HFFc6 (cell line): ENCODE measurements at places on chromosomes 4 and X. TPM values are rescaled to one million over a fixed set of nuclear protein-coding genes. Genes with fewer than 3 reads are reported as not detected.

Gene DUSP9
- total RNA-seq, result not detected in 3 replicates

Gene BTC
- not detected in 2 replicates for total RNA-seq

Gene CRLF2
- total RNA-seq, result not detected in 2 replicates

Gene DCAF8L2
- not detected in 3 replicates for total RNA-seq

Gene CXorf51B
- not detected in 3 replicates for total RNA-seq

DNA sequence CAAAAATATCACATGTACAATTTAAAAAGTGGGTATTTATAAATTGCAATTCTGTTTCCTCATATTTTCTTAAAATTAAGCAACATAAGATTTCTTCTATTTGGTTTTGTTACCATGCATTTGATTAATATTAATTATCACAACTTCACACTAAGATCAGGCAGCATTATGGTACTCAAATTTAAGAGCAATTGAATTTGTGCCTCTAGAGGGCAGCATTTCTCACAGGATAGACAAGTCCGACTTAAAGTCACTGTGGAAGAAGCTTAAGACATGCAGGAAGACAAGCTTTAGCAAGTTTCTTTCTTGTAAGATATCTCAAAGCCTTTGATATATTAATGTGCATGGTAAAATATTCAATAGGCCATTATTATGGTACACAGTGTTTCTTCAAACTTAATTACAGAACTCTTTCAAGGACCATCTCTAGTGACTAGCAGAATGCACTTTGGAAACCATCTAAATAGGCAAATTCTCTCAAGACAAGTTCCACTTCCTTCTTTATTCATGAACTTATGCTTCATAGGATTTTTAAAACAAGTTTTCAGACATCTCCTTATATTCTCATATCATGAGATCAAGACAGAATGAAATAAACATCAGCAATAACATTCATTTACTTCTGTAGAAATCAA, 35.0 kb downstream of the FBXW7 start:
- H3K4me3 ChIP-seq, result no peak overlapping the region
- H3K27ac ChIP-seq, result no peak overlapping the region
- H3K4me1 ChIP-seq, result peaks cover 29% of the 10 kb centered on the region

GRCh38 chrX:17861489-17862011, 452 bp upstream of the RAI2 start:
- H3K27ac ChIP-seq, result no peak overlapping the region
- no peak overlapping the region for H3K4me3 ChIP-seq
- H3K27me3 ChIP-seq, result peaks cover 2% of the 10 kb centered on the region
- H3K4me1 ChIP-seq, result no peaks in the 10 kb centered on the region

DNA sequence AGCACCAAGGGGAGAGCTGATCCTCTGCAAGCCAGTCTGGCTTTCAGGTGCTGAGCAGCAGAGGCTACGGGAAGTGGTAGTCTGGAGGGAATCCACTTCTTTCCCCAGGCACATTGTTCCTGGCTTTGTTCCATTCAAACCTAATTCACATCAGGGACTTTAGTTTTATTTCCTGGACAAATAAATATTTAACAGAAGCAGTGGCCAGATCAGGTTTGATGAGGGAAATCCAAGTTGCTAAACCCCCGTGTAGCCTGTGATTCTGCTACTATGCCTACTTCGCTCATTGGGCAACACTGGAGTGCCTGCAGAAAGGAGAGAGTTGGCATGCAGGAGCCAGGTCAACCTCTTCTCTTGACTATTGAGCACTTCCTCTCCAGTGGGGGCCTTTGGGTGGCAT, 13.8 kb upstream of the STBD1 start:
- DNase-seq, result no peak
- H3K36me3 ChIP-seq, result peaks cover 9% of the 10 kb centered on the region
- no peak overlapping the region for H3K4me3 ChIP-seq
- H3K27me3 ChIP-seq, result peaks cover 31% of the 10 kb centered on the region

DNA sequence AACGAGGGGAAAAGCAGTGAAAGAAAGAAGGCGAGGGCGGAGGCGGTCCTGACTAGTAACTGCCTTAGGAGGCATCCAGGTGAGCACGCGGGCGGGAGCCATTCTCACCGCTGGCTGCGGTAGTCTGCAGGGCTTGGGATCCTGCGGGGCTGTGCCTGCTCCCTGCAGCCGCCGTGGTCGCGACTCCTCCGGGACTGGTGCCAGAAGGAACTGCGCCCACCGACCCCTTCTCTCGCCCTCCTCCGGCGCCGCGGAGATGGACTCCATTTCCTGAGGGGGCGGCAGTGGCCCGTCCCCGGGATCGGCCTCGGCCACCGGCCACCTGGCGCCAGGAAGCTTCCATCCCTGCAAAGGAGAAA, 543 bp downstream of the NFXL1 start:
- DNase-seq, result no peak
- H3K27me3 ChIP-seq, result peaks cover 5% of the 10 kb centered on the region
- peaks cover 35% of the 10 kb centered on the region for H3K4me1 ChIP-seq
- H3K27ac ChIP-seq, result peak overlapping the region; percentile 89

DNA sequence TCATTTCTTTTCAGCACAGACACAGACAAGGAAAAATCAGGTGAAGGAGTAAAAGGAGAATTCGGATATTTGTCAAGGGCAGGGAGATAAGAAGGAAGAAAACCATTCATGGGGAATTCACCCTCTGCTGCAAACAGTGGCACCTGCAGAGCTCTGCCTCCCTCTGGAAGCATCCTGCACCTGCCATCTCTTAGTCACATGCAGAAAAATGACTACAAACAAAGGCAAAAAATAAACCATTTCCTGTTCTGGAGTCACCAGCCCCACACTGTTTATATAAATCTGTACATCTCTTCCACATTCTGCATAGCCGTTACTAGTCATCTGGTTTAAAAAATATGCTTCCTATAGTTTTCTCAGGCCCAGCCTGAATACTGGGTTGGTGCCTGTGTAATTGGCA, 205.3 kb downstream of the ARAP2 start:
- H3K27ac ChIP-seq, result no peak overlapping the region
- H3K27me3 ChIP-seq, result no peaks in the 10 kb centered on the region
- H3K36me3 ChIP-seq, result no peaks in the 10 kb centered on the region
- H3K4me3 ChIP-seq, result no peak overlapping the region
- H3K4me1 ChIP-seq, result no peaks in the 10 kb centered on the region
- DNase-seq, result no peak

- H3K36me3 ChIP-seq, result no peaks in the 10 kb centered on the region
- H3K27ac ChIP-seq, result no peak overlapping the region
- no peak overlapping the region for H3K4me3 ChIP-seq
- DNase-seq, result no peak
- peaks cover 29% of the 10 kb centered on the region for H3K27me3 ChIP-seq
These were observed 25.7 kb downstream of the ARL9 start for GRCh38 chr4:56531149-56531770.

DNA sequence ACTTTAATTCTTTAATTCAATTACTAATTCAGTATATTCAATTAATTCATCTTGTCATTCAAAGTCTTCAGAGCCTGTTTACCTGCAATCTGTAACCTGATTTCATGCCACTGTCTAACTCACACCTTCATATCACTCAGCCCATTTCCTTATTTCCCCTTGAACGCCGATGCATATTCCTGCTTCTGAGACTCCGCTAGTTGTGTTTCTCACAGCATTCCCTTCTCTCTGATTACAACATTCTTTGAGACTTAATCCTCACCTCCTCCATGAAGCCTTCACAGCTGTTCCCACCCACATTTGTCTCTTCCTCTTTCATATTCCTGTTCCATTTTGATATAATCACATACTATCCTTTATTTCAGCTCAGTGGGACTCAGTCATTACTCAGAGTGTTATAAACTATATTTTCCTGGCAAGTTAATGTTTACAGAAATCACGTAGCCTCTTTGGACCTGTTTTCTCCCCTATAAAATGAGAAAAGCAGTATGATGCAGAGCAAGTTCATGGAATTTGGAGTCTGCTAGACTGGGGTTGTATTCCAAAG, 69.0 kb downstream of the MAP9 start:
- DNase-seq, result no peak
- no peak overlapping the region for H3K27ac ChIP-seq
- H3K27me3 ChIP-seq, result no peaks in the 10 kb centered on the region
- H3K4me3 ChIP-seq, result no peak overlapping the region
- no peaks in the 10 kb centered on the region for H3K4me1 ChIP-seq

GRCh38 chr4:188780028-188780427, 640.8 kb downstream of the TRIML1 start:
- peaks cover 49% of the 10 kb centered on the region for H3K4me1 ChIP-seq
- H3K27ac ChIP-seq, result no peak overlapping the region
- H3K27me3 ChIP-seq, result no peaks in the 10 kb centered on the region; the same call in 1 of the 2 replicates

DNA sequence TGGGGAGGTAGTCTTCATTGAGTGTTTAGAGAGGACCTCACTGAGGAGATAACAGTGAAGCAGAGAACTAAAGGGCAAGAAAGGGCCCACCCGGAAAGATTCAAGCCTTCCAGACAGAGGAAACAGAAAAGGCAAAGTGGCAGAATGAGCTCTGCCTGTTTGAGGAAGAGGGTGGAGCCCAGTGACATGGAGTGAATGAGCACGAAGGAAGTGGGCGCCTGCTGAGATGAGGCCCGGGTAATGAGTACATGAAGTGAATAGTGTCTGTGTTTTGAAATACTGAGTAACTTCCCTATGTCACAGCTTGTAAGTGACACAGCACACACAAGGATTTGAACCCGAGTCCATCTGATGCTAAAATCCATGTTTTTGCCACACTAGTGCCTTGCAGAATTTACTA, 32.5 kb upstream of the TLR2 start:
- no peaks in the 10 kb centered on the region for H3K36me3 ChIP-seq
- DNase-seq, result no peak
- peaks cover 7% of the 10 kb centered on the region; the same call in 1 of the 2 replicates for H3K4me1 ChIP-seq
- no peak overlapping the region for H3K27ac ChIP-seq
- H3K4me3 ChIP-seq, result no peak overlapping the region

DNA sequence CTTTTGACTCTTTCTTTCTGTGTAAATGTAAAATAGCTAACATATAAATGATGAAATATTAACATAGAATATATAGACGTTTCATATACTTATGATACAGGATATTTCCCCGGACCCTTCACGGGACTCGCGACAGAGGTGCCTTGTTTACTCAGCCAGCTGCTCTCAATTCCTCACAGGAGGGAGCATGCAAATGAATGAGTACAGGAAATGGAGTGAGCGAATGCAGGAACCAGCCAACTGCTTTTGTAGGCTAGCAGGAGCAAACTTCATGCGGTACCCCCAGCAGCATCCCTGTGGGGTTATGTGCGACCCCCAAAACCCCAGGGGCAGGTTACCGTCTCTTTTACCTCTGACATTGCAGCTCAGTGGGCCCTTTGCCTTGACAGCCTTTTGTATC, 110.3 kb upstream of the PDHA2 start:
- no peak for DNase-seq
- no peak overlapping the region for H3K27ac ChIP-seq
- no peaks in the 10 kb centered on the region; the same call in 1 of the 2 replicates for H3K27me3 ChIP-seq
- no peaks in the 10 kb centered on the region for H3K36me3 ChIP-seq
- H3K4me1 ChIP-seq, result no peaks in the 10 kb centered on the region

DNA sequence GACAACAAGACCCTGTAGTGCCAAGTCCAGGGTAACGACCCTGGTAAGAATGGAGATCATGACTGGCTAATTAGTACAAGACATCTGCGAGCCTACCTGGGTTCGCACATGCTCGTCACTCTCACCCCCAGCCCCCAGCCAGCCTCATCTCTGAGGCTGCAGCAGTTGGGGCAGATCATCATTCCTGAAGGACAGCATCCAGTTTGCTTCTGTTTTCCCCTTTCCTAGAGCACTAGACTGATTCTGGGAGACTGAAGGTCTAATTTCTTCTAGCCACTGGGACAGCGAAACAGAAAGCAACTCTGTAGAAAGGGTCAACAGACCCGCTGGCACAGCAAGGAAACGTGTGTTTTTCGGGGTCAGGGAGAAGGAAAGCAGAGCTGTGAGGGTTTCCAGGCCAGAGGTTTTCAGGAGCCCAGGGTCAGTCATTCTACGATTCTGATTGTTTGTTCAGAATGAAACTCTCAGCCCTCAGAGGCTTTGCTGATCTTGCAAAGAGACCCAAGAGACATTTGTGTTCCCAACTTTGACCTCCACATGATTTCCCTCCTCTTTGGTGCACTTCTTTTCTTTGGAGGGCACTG, 343.1 kb upstream of the NOCT start:
- H3K4me1 ChIP-seq, result peaks cover 13% of the 10 kb centered on the region
- H3K4me3 ChIP-seq, result no peak overlapping the region
- H3K36me3 ChIP-seq, result no peaks in the 10 kb centered on the region
- H3K27me3 ChIP-seq, result peaks cover 5% of the 10 kb centered on the region
- no peak for DNase-seq
- no peak overlapping the region for H3K27ac ChIP-seq

DNA sequence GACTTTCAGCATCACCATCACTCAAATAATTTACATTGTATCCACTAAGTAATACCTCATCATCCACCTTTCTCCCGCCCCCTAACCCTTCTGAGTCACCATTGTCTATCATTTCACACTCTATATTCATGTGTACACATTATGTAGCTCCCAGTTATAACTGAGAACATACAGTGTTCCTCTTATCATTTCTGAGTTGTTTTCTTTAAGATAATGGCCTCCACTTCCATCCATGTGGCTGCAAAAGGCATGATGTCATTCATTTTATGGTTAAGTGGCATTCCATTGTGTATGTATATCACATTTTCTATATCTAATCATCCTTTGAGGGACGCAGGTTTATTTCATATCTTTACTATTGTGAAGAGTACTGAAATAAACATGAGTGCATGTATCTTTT, 14.6 kb upstream of the NDST4 start:
- no peak overlapping the region for H3K27ac ChIP-seq
- H3K36me3 ChIP-seq, result no peaks in the 10 kb centered on the region
- no peak overlapping the region for H3K4me3 ChIP-seq
- no peaks in the 10 kb centered on the region for H3K27me3 ChIP-seq
- no peaks in the 10 kb centered on the region for H3K4me1 ChIP-seq

- no peak for DNase-seq
- no peaks in the 10 kb centered on the region for H3K36me3 ChIP-seq
- no peak overlapping the region for H3K27ac ChIP-seq
These were observed 352.0 kb downstream of the TRAM1L1 start for GRCh38 chr4:116733370-116733769.

DNA sequence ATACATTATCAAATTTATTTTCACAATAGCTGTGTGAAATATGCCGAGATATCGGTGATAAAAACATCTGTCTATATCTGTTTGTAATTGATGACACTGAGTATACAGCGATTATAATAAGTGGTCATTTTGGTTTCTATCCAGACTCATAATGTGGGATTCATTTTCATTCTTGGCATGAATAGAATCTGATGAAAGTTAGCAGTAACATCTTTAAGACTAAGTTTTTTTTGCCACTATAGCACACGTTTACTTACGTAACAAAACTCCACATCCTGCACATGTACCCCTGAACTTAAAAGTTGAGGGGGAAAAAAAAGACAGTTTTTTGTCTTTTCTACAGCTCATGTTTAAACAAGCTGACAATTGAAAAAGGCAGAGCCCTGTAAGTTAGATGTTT, 86.4 kb downstream of the PPA2 start:
- H3K4me3 ChIP-seq, result no peak overlapping the region
- no peak for DNase-seq
- peaks cover 29% of the 10 kb centered on the region; the same call in 1 of the 2 replicates for H3K36me3 ChIP-seq
- no peaks in the 10 kb centered on the region for H3K27me3 ChIP-seq
- peaks cover 20% of the 10 kb centered on the region for H3K4me1 ChIP-seq

DNA sequence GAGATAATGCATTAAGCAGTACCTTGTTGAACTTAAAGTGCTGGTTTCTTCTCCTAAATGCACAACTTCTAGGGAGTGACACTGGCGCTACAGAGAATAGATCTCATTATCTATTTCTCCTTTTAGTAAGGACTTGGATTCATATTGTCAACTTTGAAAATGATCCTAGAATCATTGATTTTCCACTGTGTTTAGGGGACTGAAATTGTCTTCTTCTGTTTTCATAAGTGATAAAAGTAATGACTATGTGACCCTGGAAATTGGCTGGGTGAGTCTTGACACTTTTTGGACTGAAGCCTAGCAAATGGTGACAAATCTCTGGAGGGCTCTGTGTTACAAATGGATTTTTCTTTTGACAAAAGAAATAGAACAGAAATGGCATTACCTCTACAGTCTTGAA, 167.8 kb downstream of the NDST4 start:
- DNase-seq, result no peak
- no peak overlapping the region for H3K4me3 ChIP-seq
- H3K27ac ChIP-seq, result no peak overlapping the region
- no peaks in the 10 kb centered on the region for H3K36me3 ChIP-seq
- H3K27me3 ChIP-seq, result peaks cover 2% of the 10 kb centered on the region; the same call in 1 of the 2 replicates
- no peaks in the 10 kb centered on the region for H3K4me1 ChIP-seq
